Ammon's horn (tissue), 1 donor: ENCODE measurements at places on chromosomes 3 and 15.

- DNase-seq: no peak
Measured at GRCh38 chr3:126984391-126985131, 1.6 kb downstream of the PLXNA1 start.

DNA sequence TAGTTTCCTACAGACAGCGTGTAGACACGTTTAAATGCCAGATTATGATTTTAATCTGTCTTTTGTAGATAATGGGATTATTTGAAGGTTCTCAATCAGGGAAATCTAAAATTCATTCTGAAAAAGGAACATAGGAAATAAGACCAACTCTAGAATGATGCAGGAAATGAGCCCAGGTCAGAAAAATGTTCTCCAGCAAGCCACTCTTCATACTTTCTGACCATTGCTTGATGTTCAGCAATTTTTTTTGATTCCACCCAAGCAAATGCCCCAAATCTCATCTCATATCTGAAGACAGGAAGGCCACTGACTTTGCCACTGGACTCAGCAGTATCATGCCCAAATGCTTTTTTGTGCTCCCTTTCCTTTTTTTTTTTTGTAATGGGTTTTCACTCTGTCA lies 373.4 kb downstream of the LPP start:
- no peak for DNase-seq

DNA sequence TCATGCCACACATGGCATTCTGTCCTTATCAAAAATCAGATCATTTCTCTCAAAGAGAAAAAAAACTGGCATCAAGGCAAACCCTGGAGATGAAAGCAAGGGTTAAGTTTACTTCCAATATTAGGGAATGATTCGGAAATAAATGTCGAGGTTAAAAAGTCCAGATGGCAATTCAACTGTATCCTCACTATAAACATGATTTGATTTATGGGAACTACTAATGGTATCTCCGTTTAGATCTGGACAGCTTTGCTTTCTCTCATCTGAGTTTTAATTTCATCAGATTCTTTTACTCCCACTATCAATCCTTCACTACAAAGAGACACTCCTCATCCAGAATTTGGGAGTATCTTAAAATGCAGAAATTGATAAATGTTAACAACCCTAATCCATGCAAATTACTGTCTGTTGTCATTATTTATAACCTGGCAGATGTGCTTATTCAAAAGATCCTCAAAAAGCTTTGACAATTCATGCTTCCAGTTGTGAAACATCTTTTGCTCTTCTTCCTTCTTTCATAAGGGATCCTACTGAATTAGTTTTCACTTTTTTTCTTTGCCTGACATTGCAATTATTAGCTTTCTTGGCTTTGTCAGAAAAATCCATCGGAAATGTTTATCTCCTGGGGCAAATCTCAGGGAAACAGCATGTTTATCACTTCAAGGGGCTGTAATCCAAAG lies 903.2 kb downstream of the MCTP2 start:
- no peak for DNase-seq

- DNase-seq: peak; percentile 27
Measured at GRCh38 chr3:122858373-122858772, 63.5 kb downstream of the SLC49A4 start.

- peak; percentile 66 for DNase-seq
Measured at GRCh38 chr3:105836533-105836932, 32.3 kb downstream of the CBLB start.

DNA sequence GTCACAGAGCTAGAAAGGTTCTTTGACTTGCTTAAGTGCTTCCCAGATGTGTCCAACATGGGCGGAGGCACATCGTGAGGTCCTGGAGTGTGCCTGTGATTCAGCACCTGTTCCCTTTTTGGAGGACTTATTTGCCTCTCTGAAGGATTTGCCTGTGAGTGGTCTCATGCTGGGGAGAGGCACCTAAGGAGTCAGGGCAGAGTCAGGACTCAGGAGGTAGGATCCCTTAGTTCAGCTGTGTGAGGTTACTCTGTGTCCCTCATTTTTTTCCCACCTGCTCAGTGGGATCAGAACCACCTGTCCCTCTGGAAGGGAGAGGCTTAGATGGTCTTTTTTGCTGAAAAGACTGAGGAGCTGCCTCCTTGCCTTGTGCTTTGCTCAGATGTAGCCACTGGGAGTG lies 3.0 kb downstream of the ZNF589 start:
- DNase-seq: no peak

DNA sequence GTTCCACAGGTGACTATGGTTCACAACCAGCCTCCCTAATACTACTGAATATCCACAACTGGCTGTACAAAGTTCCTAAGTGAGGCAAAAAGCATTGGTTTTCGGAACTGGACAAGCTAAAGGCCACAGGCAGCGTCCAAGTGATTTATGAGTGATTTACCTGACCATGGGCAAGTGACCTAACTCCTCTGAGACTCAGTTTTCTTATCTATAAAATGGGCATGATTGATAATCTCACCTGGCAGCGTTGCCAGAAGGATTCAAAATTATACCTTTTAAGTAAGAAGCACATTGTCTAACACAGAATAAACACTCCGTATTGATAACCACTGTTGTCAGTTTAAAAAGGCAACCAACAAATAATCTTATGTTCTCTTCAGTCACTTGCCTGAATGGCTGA lies 29.8 kb downstream of the ADAMTS9 start:
- no peak for DNase-seq

- DNase-seq: peak; percentile 44
Measured at GRCh38 chr3:43994657-43995546, 246.8 kb upstream of the TOPAZ1 start.

GRCh38 chr3:105752791-105753415 lies 115.9 kb downstream of the CBLB start:
- no peak for DNase-seq

- DNase-seq: no peak
Measured at GRCh38 chr15:60519218-60519617, 40.3 kb upstream of the ICE2 start.

DNA sequence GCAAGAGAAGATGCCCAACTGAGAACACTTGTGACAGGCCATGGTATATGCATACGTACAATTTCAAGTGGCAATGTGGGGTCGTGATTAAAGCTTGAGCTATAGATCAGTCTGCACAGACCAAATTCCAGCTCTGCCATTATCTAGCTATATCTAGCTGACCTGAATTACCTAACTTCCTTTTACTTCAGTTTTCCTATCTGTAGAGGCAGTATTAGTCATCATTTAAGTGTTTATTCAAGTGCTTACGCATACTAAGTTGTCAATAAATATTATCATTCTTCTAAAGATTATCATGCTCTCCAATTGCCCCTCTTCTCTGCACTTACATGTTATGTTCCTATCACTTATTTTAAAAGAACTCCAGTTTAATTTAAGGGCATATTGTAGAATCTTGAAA lies 87.9 kb downstream of the ARPP21 start:
- DNase-seq: no peak

DNA sequence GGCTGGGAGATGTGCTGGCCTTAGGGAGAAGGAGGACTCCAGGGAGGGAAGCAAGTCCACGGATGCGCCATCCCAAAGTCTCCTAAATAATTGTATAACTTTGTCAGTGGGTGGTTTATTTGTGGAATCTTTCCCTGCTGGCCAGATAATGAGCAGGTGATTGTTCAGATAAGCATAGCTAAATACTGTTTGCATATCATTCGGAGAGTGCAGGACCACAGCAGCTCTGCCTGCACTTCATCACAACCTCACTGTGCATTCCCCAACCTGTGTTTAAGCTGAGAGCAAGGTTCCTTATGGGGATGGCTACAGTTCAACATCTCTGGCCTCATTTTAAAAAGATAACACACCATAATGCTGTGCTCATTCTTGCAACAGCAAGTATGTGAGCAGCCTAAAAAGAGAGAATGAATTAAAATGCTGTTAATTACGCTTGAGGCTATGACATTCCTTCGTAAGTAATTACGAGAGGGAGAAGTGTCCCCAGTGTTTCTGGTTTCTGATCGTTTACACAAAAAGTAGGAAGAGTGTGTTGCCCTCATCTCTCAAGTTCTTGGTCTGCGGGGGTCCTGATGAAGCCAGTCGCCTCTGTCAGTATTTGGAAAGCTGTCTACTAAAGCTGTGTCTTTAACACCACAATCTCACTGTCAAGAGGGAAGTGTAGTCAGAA lies 272.0 kb upstream of the RORA start:
- no peak for DNase-seq

DNA sequence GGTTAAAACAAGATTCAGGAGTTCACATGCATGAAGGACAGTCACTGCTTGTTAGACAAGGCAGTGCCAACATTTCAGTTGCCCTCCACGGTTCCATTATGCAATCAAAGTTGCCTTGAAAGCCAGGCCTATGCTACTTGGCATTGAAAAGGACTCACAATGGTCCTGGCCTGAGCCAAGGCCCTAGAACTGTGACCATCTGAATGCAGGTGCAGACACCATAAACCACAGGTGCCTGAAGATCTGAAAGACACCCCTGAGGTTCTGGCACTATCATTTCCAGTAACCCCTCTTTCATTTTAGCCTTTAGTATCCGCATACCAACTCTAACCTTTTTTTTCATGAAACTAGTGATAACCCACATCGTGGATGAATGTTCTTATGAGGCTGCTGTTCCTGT lies 2.8 kb downstream of the GABRA5 start:
- DNase-seq: no peak

DNA sequence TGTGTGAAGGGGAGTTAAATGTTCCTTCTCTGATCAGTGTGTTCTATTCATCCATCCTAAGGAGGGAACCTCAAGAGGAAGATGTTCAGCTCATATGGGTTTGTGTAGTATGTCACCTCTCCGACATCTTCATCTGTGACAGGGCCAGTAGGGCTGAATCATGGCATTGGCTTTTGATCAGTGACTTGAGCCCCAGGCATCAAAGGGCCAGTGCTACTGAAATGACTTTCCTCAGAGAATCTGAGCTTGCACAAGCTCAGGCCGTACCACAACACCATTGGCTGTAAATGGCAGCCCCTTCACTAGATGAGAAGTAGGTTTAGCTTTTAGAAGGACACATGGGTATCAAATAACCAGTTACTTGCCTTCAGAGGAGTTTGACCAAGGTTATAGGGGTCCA lies 183.2 kb upstream of the NR2E3 start:
- DNase-seq: no peak

DNA sequence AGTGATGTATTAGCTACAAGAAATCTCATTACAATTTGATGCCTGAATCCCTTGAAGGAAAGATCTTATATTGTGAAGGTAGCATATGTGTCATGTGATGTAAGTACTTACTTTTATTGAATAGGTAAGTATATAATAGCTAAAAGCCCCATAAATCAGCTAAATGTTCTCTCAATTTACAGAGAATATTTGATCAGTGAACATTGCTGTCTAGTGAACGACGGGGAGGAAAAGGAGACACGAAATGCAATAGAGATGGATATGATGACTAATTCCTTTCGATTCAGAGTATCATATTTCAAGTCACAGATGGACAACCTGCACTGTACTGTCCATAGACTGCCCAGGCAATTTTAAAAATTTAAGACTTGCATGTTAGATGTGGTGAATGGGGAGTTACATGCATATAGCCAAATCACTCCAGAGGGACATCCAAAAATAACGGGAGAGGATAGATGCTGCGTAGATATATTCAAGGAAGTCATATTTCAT lies 462.1 kb upstream of the CDIN1 start:
- no peak for DNase-seq

- no peak for DNase-seq
Measured at GRCh38 chr3:49733551-49733950, 9.8 kb upstream of the GMPPB start.

- DNase-seq: no peak
Measured at GRCh38 chr3:185767002-185767688, 57.7 kb downstream of the IGF2BP2 start.

DNA sequence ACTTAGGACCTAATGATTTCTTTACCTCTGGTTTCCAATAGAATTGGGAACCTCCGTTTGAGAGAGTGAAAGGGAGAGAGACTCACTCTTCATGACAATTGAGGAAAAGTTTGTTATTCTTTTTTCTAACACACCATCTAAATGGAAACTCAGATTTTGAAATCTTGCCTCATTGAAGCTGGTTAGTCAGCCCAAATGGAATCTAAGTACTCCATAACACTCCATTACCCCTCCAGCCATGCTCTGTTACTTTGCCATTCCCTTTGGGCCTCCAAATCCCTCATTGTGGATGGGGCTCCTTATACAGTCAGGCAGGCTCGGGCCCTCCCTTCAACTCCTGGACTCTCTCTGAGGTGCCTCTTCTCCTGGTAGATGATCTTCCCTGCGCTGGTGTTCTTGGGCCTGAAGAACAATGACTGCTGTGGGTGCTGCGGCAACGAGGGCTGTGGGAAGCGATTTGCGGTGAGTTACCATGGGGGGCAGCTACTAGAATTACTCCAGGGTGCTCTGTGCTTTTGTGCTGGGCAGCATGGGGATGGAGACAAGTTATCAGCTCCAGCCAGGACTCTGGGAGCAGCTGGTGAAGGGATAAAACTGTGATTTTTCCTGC lies 1.1 kb downstream of the TM4SF4 start:
- DNase-seq: no peak

DNA sequence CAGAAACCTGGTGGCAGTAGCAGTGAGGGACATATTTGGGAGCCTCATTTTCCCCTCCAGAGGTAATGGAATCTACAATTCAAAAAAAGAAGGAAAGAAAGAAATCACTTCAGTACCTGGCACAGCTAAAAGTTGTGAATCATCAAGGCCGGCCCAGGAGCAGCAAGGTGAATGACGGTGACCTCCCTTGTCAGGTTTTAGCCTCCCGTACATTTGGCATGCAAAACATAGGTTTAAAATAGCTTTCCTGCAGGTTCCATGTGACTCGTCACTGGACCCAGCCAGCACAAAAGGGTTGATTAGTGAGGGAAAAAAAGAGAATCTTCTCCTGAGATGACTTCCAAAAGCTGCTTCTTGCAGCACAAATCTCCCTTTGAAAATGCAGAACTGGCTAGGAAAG lies 394.2 kb downstream of the LSAMP start:
- DNase-seq: no peak

GRCh38 chr15:43484455-43484854 lies 8.5 kb downstream of the TP53BP1 start:
- DNase-seq: no peak

GRCh38 chr3:98500019-98500418 lies 2.5 kb downstream of the OR5K2 start:
- no peak for DNase-seq

DNA sequence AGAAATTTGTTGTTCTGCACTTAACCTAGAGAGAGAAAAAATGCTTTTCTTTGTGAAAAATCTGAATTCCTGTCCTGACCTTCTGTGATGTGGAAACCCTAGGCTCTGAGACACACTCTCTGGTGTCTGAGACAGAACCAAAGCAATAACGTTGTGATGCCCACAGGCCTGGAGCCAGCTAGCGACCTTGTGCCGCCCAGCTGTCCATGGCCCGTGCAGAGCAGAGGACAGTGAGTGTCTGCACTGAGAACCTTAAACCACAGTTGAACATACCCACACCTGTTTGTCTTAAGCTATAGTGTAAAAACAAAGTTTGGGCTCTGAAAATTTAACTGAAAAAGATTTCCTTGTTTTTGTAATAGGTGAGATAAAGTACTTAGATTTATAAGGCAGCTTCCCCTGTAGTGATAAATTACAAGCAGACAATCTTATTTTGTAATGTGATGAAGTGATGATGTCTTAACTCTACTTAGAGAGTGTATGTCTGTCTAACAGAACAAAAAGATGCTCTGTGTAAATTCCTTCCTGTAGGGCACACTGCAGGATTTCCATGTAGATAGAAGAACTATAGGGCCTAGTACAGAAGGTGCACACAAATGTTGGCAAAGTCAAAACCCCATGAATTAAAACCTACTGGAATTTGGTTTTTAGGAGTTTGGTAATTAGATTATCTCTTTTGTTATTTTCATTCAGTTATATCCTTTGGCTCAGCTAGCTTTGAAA lies 62.7 kb downstream of the SNRK start:
- no peak for DNase-seq

- no peak for DNase-seq
Measured at GRCh38 chr15:88091444-88092016, 165.0 kb downstream of the NTRK3 start.

GRCh38 chr3:188179006-188179966 lies 25.3 kb downstream of the LPP start:
- no peak for DNase-seq
